ENCODE measurements at places on chromosomes 13 and 19.
A peak's percentile ranks its signal among the peaks of the same experiment; 100 is the strongest.

- peak overlapping the region; percentile 62 for H3K4me3 ChIP-seq
- no peaks in the 10 kb centered on the region for H3K27me3 ChIP-seq
- no peaks in the 10 kb centered on the region for H3K36me3 ChIP-seq
- peak overlapping the region; percentile 66 for H3K27ac ChIP-seq
- no peak for DNase-seq
- no peaks in the 10 kb centered on the region for H3K4me1 ChIP-seq
Measured at GRCh38 chr19:5292822-5293611, 47.6 kb downstream of the PTPRS start.

DNA sequence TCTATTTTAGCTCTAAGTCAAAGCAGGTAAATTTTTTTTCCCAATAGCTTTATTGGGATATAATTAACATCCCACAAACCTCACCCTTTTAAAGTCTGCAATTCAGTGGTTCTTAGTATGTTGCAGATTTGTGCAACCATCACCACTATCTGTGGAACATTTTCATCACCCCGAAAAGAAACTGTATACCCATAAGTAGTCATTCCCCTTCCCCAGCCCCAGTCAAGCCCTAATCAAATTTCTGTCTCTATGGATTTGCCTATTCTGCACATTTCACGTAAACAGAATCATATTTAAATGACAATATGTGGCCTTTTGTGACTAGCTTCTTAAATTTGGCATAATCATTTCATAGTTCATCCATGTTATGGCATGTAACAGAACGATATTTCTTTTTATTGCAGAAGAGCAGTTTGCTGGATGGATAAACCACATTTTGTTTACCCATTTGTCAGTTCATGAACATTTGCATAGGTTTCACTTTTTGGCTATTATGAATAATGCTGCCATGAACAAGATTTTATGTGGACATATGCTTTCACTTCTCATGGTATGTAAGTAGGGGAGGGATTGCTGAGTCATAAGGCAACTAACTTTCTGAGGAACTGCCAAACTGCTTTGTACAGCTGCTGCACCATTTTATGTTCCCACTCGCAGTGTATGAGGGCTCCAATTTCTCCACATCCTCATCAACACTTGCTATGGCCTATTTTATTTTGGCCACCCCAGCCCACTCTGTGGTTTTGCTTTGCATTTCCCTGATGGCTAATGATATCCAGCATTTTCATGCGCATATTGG, 10.9 kb downstream of the SLC46A3 start:
- no peak overlapping the region for H3K27ac ChIP-seq
- no peak for DNase-seq
- H3K27me3 ChIP-seq, result no peaks in the 10 kb centered on the region
- no peaks in the 10 kb centered on the region for H3K36me3 ChIP-seq

GRCh38 chr13:104442536-104442935, 1376.3 kb upstream of the SLC10A2 start:
- H3K4me3 ChIP-seq, result no peak overlapping the region
- H3K27ac ChIP-seq, result no peak overlapping the region
- no peak for DNase-seq
- no peaks in the 10 kb centered on the region for H3K27me3 ChIP-seq
- H3K4me1 ChIP-seq, result no peaks in the 10 kb centered on the region

GRCh38 chr13:89891416-89891815, 1456.1 kb upstream of the MIR17HG start:
- no peaks in the 10 kb centered on the region for H3K4me1 ChIP-seq
- DNase-seq, result no peak
- no peak overlapping the region for H3K4me3 ChIP-seq

GRCh38 chr13:75325711-75326110, 156.3 kb downstream of the TBC1D4 start:
- H3K27ac ChIP-seq, result no peak overlapping the region
- no peak for DNase-seq
- H3K36me3 ChIP-seq, result no peaks in the 10 kb centered on the region
- no peaks in the 10 kb centered on the region for H3K27me3 ChIP-seq
- no peak overlapping the region for H3K4me3 ChIP-seq

DNA sequence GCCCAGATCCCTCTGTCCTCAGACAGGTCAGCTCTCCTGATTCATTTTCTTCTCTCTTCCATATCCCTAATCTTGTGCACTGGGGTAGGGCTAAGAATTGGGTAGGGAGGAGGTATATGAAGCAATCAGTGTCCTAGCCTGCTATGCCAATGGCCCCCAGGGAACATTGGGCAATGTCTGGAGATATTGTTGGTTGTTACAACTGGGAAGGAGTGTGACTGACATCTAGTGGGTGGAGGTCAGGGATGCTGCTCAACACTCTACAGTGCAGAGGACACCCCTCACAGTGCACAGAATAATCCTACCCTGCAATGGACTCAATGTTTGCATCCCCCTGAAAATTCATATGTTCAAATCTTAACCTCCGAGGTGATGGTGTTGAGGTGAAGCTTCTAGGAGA, 57.5 kb downstream of the CPAMD8 start:
- no peak for DNase-seq
- no peaks in the 10 kb centered on the region for H3K4me1 ChIP-seq
- no peak overlapping the region for H3K27ac ChIP-seq
- no peaks in the 10 kb centered on the region for H3K27me3 ChIP-seq
- no peaks in the 10 kb centered on the region for H3K36me3 ChIP-seq

- no peak overlapping the region for H3K4me3 ChIP-seq
- H3K4me1 ChIP-seq, result no peaks in the 10 kb centered on the region
- no peaks in the 10 kb centered on the region for H3K36me3 ChIP-seq
- no peak overlapping the region for H3K27ac ChIP-seq
Measured at GRCh38 chr13:70171151-70171550, 62.9 kb upstream of the KLHL1 start.

GRCh38 chr19:18868380-18869022, 27.5 kb downstream of the CERS1 start:
- H3K27me3 ChIP-seq, result no peaks in the 10 kb centered on the region
- no peak overlapping the region for H3K27ac ChIP-seq
- H3K36me3 ChIP-seq, result no peaks in the 10 kb centered on the region
- no peak for DNase-seq
- H3K4me1 ChIP-seq, result no peaks in the 10 kb centered on the region

Measured in Panc1 (cell line).